Activated CD4-positive, alpha-beta T cell treated with anti-CD3 and anti-CD28 coated beads, Interleukin-2, amount 10 ng/mL, durations not matched to agents 24 days and 14 days (primary cell): ENCODE measurements at places on chromosomes 5 and 9.

GRCh38 chr5:78287833-78288232 lies 6.7 kb downstream of the AP3B1 start:
- no peak for DNase-seq

- DNase-seq = no peak
Measured at GRCh38 chr9:6121707-6122106, 93.9 kb upstream of the IL33 start.

- no peak for DNase-seq
Measured at GRCh38 chr9:75197561-75197960, 109.2 kb downstream of the OSTF1 start.

GRCh38 chr5:1951165-1951816 lies 68.6 kb upstream of the IRX4 start:
- DNase-seq = no peak

- no peak for DNase-seq
Measured at GRCh38 chr5:156435101-156435500, 108.1 kb downstream of the SGCD start.

- DNase-seq = no peak
Measured at GRCh38 chr9:114247077-114247476, 75.8 kb upstream of the ORM1 start.

GRCh38 chr5:59171131-59171530 lies 588.3 kb downstream of the RAB3C start:
- DNase-seq = no peak

DNA sequence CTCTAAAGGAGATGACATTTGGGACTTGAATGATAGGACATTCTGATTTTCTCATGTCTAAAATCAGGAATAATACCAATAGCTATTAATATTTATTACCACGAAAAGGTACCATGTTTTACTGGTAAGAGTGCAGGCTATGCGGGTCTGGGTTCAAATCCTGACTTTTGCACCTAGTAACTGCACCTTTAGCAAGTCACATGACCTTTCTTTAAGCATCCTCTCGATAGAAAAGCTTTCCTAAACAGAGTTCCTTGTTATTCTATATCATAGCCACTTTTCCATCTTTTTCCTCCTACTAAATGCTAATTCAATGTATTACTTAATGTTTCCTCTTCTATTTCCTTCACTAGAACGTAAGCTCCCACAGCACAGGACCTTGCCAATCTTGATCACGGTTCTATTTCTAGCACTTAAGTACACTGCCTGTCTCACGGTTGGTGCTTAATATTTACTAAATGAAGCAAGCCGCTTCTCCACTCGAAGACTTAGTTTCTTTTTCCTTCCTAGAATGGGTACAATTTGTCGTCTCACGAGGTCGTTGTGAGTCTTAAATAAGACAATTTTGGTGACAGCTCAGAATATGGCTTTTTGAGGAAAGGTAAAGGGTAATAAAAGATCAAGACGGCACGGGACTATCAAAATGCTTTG lies 816 bp downstream of the RBM18 start:
- DNase-seq = no peak

DNA sequence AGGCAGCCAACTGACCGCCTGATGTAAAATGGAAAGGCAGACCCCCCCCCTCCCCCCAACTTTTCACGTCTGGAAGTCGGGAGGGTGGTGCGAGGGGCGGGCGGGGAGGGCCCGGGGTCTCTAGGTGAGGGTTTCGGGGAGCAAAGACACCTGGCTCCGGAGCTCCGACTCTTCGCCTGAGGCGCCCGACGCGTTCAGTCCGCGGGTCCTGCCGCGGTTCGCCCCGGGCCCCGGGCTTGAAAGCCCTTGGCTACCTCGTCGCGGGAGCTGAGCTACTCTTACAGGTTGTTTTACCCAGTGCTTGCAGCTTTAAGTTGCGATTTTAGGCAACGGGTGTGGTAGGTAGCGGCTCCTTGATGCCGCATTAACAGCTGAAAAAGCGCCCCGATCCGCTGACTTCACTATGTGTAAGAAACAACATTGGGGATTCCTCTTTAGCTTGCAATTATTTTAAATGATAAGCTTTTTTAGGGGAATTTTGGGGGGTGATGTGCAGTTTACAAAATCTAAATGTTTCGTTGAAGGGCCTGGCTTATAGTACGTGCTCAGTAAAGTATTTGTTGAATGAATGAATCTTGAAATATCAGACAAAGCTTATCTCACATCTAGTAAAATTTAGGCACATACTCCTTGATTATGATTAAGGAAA lies 722 bp downstream of the CDC42SE2 start:
- DNase-seq = peak; percentile 86

GRCh38 chr9:106846857-106847256 lies 16.1 kb upstream of the ZNF462 start:
- DNase-seq = no peak

- no peak for DNase-seq
Measured at GRCh38 chr9:128898382-128898781, 16.4 kb downstream of the LRRC8A start.

DNA sequence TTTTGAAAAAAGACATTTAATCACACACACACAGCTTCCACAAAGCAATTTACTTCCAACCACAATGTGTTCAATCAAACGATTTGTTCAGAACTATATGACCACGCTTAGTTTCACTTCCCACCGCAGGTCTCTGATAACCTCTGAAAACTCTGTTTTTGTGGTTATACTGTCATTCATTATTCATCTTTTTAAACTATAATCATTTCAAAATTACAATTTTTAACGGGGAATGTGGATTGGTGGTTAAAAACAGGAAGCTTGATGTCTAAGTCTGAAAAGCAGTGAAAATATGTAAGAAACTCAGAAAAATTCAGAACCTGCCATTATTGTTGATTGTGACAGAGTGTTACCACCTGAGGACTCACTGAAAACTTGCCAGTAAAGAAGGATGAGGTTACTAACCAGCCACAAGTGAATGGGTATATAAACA lies 12.7 kb upstream of the TMEM174 start:
- DNase-seq = peak; percentile 88

- no peak for DNase-seq
Measured at GRCh38 chr5:122458278-122458872, 146.3 kb downstream of the SNCAIP start.

- DNase-seq = peak; percentile 79
Measured at GRCh38 chr9:124551472-124552272, 44.5 kb upstream of the NR5A1 start.

DNA sequence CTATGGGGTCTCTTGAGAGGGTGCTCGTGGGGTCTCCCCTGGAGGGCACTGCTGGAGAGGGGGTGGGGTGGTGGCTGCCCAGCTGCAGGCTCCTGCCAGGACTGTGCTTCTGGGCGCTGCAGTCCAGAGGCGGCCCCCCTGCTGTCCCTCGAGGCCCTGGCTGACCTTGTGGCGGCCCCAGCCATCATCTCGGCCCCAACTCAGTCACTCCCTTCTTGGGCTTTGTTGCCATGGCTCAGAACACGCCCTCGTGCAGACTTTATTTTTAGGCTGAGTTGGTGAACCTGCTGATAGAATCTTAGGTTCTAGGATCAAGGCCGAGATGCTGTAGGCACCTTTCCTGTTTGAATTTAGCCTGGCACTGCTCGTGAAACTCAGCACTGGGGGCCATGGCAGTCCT lies 22.8 kb downstream of the FBXW5 start:
- no peak for DNase-seq
